ENCODE measurements at places on chromosomes 1 and 21. TPM values are rescaled to one million over a fixed set of nuclear protein-coding genes. Genes with fewer than 3 reads are reported as not detected.

- no peak for DNase-seq
Observed at GRCh38 chr1:204199579-204199978, 3.3 kb upstream of the KISS1 start.

DNA sequence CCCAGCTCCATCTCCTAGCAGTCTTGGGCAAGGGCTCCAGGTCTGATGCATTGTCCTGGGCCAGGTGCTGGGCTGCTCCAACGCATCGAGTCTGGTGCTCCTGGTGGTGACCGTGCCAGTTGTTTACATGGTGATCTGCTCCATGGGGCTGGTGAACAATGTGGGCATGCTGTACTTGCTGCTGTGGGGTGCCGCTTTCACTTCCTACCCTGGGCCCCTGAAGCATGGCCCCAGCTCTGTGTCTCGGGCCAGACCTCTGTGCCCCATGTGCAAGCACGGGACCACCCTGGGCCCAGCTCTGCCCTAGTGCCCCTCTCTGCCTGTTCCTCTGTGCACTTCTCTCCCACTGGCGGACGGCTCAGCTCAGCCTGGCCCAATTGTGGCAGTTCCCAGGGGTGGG is 119.4 kb downstream of the MAST2 start:
- DNase-seq: no peak

The SLC30A10 gene
- total RNA-seq: not detected

DNA sequence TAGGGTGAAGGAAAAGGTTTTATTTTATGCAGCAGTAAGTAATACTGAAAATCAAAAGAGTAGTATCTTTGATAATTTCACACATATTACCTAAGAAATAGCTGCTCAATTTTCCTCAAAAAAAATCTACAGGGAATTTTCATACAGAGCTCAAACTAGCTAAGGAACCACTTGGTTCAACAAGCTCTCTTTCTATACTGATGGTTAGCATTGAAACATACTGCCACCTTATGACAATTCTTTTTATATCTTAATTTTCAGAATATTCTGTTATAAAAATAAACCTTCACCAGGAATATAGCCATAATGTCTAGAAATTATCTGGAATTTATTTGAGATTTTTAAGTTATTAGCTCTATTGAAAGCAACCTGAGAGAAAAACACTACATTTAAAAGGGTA is 142.1 kb downstream of the DPYD start:
- DNase-seq: no peak

The OR14A2 gene
- total RNA-seq: not detected

GRCh38 chr1:219317762-219318353 is 144.2 kb downstream of the LYPLAL1 start:
- DNase-seq: peak; percentile 30

The CLEC20A gene
- total RNA-seq: not detected

- no peak for DNase-seq
Observed at GRCh38 chr1:160739098-160739511, at the start of gene SLAMF7. Gene SLAMF7 (plus strand): TSS chr1:160739247. CDS start chr1:160739302, 55 bp downstream.

GRCh38 chr1:223534677-223535076 is 130.8 kb downstream of the CAPN8 start:
- no peak for DNase-seq

- no peak for DNase-seq
Observed at GRCh38 chr1:89635825-89636815, 3.2 kb downstream of the LRRC8C start.

- no peak for DNase-seq
Observed at GRCh38 chr1:119482517-119483425, 24.2 kb upstream of the HSD3B1 start.

The VAV3 gene
- total RNA-seq: 0.03 TPM

- no peak for DNase-seq
Observed at GRCh38 chr1:66552287-66552686, 18.3 kb downstream of the SGIP1 start.

The MROH9 gene
- not detected for total RNA-seq

GRCh38 chr1:17370618-17371017 is 1.4 kb upstream of the PADI6 start:
- peak; percentile 52 for DNase-seq

The PLPPR4 gene
- total RNA-seq: not detected

- no peak for DNase-seq
Observed at GRCh38 chr1:163029901-163030300, 39.3 kb upstream of the RGS4 start.

The SPRR2B gene
- not detected for total RNA-seq

DNA sequence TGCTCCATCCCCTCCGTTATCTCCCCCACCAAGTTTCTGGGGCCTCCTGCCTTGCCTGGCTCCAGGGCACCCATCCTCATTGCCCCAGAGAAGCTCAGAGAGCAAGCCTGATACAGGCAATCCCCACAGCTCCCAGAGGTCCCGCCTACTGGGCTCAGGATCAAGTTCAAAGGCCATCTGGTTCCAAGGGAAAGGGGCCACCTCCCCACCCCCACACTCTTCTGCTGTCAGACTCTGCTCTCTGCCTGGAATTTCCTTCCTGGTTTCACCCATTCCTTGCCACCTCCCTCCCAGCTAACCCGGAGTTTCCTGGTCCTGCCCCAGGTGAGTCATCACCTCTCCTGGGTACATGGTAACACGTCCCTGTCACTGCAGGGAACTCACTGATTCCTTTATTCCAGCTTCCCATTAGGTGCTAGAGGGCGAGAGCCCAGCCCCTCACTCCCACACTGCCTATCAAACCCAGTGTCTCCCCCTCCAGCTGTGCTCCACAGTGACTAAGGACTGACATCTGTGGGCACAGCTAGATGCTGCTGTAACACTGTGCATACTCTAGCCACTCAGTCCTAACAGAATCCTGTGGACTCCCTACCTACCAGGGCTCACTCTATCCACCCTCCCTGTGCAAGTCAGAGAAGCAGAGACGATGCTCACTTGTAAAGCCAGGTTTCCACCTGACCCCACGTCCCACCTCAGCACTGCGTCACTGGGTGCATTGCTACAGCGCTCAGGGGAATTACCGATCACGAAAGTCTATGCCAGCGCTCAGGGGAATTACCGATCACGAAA is 21.8 kb downstream of the RSPH1 start:
- peak; percentile 93 for DNase-seq

The OR6N1 gene
- not detected for total RNA-seq

DNA sequence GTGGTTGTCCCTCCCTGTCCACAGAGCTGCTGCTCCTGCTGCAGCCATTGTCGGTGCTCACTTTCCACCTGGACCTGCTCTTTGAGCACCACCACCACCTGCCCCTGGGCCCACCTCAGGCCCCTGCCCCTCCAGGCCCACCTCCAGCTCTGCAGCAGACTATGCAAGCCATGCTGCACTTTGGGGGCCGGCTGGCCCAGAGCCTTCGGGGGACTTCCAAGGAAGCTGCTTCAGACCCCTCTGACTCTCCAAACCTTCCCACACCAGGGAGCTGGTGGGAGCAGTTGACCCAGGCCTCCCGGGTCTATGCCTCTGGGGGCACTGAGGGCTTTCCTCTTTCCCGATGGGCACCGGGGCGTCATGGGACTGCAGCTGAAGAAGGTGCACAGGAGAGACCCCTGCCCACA is 5.9 kb downstream of the RUSC1 start:
- no peak for DNase-seq

DNA sequence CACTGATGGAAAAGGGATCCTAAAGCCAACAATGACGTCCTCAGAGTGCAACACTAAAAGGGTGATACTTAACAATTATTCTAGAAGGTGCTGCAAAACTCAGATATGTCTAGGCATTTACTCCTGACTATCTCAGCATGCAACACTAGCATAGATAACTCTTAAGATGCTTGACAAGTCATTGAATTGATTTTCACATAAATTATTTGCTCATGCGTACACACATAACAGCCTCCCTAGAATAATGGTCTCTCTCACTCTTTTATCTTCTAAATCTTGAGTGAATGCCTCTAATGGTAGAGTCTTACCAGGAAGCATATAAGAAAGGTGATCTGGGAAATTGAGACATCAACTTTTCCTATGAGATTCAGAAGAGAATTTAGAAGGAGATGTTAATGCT is 1283.7 kb downstream of the MRPL39 start:
- DNase-seq: no peak

The RBBP5 gene
- total RNA-seq: 12.2 TPM

DNA sequence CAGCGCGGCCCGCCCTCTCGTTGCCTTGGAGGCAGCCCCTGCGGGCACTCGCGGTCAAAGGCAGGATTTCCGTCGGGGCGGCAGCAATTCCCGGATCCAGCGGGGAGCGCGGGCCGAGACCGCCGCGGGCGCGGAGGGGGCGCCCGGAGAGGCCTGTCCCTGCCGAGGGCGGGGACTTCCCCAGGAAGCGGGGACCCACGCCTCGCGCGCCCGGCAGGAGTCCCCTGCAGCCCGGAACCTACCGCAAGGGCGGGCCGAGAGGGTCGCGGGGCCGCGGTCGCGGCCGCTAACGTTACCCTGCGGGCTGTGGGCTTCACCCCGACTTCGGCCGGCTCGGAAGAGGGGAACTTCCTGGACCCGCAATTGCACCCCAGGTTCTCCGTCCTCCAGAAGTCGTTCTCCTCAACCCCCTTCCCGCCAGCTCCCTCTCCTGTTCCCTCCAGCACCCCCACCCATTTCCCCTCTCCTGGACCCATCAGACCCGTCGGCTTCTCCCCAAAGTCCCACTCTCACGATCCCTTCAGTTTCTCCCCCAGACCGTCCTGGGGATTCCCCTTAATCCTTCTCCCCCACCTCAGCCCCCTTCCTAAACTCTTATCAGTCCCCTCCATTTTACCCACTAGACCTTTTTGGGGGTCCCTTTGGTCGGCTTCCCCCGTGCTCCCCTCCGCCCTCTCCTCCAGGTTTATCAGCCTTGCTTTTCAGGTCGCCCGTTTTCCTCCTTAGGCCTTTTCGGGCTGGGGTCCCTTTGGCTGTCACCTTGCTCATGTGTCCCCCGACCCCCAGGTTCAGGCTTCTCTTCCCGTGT is 604 bp downstream of the FGR start:
- DNase-seq: no peak

The PIGR gene
- total RNA-seq: 1.4 TPM

- no peak for DNase-seq
Observed at GRCh38 chr1:8629241-8630091, 188.0 kb downstream of the RERE start.

DNA sequence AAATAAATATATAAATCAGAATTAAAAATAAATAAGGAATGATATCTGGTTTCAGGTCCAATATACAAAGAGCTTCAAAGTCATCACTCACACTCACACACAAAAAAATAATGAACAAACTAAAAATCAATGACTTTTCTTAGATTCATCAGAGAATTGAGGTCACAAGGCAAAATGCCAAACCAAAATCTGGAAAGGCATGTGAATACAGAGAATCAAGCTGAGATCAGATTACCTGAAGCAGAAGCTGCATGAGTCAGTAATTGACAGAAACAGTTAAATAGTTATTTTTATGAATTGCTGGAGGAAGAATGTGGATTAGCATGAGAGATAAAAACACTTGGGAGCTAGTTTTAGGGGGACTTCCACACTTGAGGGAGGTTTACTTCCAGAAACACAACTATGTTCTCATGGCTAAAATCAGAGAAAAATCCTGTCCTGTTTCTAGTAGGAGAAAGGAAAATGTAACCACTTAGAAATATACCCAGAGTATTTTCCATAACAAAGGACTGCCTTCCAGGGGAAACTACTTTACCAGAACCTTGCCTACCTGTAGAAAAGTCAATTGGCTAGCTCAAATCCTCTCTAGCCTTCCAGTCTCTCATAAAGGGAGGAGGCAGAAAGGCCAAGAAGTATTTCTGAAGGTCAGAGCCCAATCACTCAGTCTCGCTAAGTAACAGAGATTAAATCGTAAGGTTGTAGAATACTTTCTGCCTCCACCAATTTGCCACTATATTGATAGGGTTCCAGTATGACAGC is 536.6 kb upstream of the NR5A2 start:
- DNase-seq: no peak

DNA sequence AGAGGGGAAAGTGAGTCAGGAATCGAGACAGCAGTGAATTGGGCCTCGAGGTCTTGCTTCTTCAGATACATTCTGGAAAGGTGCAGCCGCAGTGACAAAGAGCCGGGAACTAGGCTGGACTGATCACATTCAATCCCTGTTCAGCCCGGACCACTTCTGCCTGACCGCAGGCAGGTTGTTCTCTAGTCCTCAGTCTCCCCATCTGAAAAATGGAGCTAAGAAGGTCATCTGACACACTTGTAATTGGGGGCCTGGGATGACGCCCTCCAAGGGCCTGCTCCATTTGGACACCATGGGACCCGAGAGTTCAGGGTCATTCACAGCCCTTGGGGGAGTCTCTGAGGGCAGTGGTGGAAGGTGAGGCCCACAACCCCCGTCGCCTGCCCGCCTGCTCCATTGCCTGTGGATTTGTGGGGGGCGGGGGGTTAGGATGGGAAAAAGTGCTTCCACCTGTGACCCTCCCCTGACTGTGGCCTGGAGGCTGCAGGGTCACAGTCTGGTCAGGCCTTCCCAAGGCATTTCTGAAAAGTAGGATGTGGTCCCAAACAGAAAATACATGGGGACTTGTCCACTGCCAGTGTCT is 87.9 kb upstream of the CSF3R start:
- DNase-seq: no peak

GRCh38 chr1:115220340-115221270 is 117.4 kb downstream of the NGF start:
- no peak for DNase-seq

DNA sequence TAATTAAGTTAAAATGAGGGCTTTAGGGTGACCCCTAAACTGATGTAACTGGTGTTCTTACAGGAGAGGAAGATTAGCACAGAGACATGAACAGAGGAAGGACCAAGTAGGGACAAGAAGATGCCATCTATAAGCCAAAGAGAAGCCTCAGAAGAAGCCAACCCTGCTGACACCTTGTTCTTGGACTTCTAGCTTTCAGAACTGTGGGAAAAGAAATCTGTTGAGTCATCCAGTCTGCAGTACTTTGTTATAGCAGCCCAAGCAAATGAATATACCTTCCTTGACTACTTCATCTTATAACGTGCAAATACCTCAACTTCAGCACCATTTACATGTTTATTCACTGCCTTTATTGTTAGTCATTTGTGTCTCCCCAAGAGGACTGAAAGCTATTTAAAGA is 3.4 kb downstream of the ZBTB21 start:
- DNase-seq: no peak

GRCh38 chr1:95503278-95504030 is 269.4 kb downstream of the RWDD3 start:
- no peak for DNase-seq

- DNase-seq: no peak
Observed at GRCh38 chr1:77834771-77835334, 53.6 kb upstream of the NEXN start.

The ELAVL4 gene
- not detected for total RNA-seq

GRCh38 chr1:171245458-171246064 is 2.7 kb upstream of the FMO1 start:
- peak; percentile 60 for DNase-seq
